ENCODE measurements at places on chromosomes 11 and 22.

GRCh38 chr11:132254906-132255305 is 884.5 kb downstream of the NTM start:
- DNase-seq = no peak

DNA sequence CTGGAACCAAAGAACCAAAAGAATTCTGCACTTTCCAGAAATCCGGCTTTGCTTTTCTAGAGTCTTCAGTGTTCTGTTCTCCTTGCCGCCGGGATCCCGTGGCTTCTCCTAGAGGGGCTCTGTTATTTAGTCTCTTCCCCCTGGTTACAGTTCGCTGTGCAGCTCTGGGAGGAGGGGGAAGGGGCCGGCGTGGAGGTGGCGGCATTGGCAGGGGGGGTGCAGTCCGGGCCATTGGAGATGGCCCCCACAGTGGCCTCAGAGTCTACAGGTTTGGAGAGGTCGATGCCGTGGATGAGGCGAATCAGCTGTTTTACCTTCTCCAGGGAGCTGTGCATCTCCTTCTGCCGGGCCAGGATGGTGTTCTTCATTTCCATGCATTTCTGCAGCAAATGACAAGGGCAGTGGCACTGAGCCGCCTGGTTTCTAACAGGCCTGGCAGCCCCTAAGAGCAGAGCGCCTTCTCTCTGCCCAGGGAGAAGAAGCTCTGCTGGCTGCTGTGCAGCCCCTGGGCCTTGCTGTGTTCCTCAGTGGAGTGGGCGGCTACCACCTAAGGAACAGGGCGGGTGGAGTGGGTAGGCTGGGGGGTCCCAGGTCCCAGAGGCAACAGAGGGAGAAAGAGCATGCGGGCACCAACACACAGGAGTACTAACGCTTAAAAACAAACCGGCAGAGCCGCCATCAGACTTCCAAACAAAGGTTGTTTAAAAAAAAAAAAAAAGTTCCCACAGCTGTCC is 11.6 kb downstream of the LARGE2 start:
- DNase-seq = no peak

GRCh38 chr11:123481640-123482039 is 51.6 kb downstream of the GRAMD1B start:
- DNase-seq = no peak

GRCh38 chr11:47242596-47243192 is 5.9 kb downstream of the ACP2 start:
- no peak for DNase-seq

GRCh38 chr11:105155679-105156078 is 16.1 kb upstream of the CARD18 start:
- DNase-seq = no peak

DNA sequence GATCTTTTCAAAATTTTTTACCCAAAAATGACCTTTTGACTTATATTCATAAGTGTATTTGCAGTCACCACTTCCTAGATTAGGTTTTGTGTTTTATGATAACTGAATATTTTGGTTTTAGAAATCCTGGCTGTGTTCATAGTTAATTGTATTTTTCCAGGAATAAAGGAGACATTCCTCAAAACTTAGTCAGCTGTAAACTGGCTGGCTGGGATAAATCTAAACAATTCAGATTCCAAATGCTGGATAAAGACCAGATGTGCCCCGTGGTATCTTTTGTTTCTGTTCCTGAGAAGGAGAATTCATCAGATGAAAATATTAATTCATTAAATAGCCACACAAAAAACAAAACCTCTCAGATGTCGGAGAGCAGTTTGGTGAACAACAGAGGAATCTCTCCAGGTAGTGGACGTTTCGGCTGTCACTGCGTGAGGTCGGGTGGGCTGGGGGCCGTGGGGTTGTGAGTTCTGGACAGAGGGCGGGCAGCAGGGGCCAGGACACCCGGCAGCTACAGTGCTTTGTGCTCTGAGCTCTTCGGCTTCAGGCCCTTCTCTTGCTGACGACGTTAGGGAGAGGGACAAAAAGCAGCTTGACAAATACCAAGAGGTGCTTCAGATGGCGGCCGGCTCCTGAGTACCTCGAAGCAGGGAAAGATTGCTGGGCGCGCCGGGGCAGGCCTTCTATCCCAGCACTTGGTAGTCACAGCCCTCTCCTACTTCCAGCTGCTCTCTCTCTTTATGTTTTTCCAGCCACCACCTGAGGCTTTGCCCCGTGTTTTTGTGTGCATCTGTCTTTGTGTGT is 24.6 kb downstream of the MOV10L1 start:
- no peak for DNase-seq

GRCh38 chr22:45476814-45477213 is 25.9 kb upstream of the FBLN1 start:
- no peak for DNase-seq

GRCh38 chr22:21937041-21937820 is 15.4 kb downstream of the PPM1F start:
- DNase-seq = no peak

DNA sequence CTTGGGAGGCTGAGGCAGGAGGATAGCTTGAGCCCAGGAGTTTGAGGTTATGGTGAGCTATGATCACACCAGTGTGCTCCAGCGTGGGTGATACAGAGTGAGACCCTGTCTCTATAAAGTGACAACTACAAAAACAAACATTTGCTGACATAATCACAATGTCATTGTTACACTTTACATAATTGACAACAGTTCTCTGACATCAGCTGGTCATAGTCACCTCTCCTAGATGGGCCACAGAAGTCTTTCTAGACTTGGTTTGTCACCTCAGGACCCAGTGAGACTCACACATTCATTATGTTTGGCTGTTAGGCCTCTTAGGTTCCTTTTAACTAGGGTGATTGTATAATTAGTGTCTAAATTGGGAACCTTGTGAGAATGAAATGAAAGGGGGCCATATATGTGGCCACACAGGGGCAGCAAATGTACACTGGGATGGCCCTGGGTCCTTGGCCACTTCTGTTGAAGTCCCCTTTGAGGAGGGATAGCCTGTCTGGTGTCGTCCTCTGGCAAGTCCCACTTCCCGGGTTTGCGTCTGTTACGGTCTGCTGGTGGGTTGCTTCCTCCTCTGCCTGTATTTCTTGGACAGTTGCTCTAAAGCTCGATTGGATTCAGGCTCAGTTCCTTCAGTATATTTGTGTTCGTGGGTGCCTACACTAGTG is 5.8 kb upstream of the PPIL2 start:
- no peak for DNase-seq

DNA sequence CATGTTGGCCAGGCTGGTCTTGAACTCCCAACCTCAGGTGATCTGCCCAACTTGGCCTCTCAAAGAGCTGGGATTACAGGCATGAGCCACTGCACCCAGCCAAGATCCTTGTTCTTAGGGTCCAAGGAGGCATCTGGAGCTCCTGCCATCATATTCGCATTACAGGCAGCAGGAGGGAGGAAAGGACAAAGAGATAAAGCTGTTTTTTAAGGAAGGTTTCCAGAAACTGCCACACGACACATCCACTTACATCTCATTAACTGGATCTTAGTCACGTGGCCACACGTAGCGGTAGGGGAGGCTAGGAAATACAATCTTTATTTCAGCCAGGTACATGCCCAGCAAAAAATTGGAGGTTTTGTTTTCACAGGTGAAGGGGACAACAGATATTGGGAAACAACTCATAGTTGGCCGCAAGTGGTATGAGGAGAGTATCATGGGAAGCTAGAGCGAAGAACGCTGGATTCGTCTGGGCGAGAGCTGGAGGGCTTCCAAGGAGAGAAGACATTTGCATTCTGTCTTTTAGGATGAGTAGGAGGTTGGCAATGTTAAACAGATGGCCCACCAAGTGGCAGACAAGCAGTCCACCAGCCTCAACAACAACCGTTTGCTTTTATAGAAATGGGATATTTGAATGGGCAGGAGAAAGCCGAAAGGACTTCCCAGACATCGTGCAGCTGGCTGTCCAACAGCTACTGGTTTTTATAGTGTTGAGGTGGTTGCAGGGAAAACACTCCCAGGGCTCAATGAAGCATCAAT is 39.2 kb upstream of the DMC1 start:
- no peak for DNase-seq

- no peak for DNase-seq
Observed at GRCh38 chr11:63889344-63889743, 27.6 kb downstream of the RCOR2 start.

DNA sequence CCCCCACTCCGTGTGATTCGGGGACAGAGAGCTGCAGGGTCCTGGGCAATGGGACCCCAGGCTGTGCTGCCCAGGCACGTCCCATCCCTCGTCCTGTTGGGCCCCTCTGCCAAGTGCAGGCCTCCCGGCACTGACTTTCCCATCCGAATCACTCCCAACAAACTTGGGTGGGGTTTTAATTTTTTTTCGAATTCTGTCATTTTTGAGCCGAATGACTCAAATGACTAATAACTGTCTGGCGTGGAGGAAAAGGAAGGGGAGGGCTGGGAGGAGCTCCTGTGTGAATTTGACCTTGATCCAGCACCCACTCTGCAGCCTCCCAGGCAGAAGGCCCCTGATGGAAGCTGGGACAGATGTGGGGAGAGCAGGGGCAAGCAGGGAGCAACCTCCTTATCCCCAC is 1173.2 kb downstream of the BRD1 start:
- no peak for DNase-seq

DNA sequence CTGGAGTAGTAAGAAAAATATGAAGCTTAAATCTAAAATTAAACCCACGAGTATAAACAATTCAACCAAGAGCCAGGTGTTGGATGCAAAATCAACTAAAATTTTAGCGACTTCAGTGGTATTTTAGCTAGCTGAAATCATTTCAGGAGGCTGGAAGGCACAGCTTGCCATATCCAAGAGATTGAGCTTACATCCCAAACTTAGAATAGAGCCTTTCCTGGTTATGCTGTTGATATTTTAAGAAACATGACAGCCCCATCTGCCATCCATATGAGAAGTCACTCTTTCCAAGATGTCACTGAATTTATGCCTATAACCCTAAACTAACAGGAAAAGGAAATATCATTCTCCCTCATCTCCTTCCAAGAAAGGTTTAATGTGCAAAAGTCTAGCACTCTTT is 334.0 kb downstream of the KCNA4 start:
- DNase-seq = no peak

GRCh38 chr11:13668957-13669521 is 571 bp downstream of the FAR1 start:
- DNase-seq = no peak

GRCh38 chr11:69465236-69466000 is 16.0 kb upstream of the LINC01488 start:
- DNase-seq = no peak

GRCh38 chr22:39315389-39315788 is 4.0 kb downstream of the RPL3 start:
- no peak for DNase-seq

DNA sequence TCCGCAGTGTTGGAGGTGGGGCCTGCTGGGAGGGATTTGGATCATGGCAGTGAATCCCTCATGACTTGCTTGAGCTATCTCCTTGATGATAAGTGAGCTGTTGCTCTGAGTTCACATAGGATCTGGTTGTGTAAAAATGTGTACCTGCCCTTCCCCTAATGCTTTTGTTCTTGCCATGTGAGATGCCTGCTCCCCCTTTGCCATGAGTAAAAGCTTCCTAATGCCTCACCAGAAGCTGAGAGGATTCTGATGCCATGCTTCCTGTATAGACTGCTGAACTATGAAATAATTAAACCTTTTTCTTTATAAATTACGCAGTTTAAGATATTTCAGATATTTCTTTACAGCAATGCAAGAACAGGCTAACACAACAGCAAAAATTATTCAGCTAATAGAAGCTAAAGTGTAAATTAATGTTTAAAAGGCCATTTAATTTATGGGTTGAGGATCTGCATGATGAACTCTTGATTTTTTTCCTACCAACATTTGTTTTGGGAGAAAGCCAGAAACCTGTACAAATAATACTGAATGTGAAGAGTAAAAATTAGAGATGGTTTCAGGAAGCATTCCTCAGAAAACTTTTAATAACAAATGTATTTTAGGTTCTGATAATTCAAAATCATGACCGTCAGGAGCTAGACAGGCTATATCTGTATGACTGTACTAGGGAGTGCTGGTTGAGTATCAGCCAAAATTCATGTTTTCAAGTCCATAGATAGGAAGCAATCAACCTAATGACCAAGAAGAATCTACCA is 177.5 kb upstream of the GRIA4 start:
- DNase-seq = no peak

DNA sequence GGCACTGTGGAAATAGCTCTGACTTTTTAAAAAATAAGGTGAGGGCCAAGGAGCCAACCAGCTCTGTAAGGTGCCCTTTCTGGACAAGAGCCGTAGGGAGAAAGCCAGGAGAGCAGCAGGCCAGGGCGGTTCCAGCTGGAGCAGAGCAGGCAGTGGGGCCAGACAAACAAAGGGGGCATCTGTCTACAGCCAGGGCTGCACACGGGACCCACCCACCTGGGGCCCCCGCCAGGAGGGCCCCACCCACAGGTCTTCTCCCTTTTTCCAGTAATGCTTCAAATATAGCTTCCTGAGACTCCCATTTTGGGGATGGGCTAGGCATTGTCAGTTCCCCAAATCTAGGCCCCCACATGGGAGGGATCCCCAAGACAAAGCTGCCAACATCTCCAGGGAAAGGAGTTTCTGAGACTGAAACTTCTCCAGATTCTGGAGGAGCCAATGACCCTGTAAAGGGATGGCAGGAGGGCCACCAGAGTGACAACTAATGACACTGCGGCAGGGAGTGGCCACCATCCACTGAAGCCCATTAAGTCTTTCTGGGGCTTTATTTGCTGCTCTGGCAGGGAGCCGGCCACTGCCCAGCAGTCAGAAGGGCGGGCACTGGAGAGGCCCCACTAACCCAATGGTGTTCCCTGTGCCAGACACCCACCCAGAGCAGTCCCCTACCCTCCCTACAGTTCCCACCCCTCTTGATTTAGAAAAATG is 1.9 kb downstream of the ZFTA start:
- no peak for DNase-seq

GRCh38 chr11:66188580-66188979 is 79.9 kb upstream of the RAB1B start:
- no peak for DNase-seq

GRCh38 chr22:44693145-44693544 is 8.9 kb upstream of the PRR5 start:
- DNase-seq = no peak

- DNase-seq = no peak
Observed at GRCh38 chr22:19577422-19577966, 53.3 kb upstream of the CLDN5 start.

DNA sequence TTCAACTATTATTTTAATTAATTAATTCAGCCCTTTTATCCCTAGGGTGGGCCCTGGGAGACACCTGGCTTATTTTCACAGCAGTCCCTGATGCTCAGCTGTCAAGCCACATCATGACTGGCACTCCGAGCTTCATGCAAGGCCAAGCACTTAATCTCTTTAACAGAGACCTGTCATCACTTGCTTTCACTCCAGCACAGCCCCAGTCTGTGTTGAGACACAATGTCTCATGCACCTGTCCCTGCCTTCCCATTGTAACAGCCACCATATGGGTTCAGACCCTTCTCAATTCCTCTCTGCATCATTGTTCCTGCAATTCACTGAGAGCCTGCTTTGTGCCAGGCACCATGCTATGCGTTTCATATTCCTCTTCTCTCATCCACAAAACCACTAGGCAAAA is 222.2 kb upstream of the TENM4 start:
- DNase-seq = no peak

DNA sequence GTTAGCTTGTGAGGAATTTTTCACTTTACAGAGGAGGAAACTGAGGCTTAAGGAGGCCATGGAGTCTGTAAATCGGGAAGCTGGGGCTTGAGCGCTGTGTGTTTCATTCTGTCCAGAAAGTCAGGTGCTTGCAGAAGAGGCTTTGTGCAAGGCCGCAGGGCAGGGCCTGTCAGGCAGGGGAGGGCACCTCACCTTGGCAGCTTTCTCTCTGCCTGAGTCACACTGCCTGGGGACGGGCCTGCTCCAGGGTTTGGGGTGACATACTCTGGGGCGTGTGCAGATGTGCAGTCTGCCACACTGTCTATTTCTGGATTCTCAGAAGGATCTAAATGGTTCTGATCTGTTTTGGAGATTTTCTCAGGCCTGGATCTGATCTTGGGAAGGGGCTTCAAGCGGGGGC is 8.4 kb downstream of the INCENP start:
- DNase-seq = no peak
